Activated gamma-delta T cell treated with Interleukin-2 at 50 U/mL for 16 hours (primary cell): ENCODE measurements at places on chromosomes 2 and 18.

DNA sequence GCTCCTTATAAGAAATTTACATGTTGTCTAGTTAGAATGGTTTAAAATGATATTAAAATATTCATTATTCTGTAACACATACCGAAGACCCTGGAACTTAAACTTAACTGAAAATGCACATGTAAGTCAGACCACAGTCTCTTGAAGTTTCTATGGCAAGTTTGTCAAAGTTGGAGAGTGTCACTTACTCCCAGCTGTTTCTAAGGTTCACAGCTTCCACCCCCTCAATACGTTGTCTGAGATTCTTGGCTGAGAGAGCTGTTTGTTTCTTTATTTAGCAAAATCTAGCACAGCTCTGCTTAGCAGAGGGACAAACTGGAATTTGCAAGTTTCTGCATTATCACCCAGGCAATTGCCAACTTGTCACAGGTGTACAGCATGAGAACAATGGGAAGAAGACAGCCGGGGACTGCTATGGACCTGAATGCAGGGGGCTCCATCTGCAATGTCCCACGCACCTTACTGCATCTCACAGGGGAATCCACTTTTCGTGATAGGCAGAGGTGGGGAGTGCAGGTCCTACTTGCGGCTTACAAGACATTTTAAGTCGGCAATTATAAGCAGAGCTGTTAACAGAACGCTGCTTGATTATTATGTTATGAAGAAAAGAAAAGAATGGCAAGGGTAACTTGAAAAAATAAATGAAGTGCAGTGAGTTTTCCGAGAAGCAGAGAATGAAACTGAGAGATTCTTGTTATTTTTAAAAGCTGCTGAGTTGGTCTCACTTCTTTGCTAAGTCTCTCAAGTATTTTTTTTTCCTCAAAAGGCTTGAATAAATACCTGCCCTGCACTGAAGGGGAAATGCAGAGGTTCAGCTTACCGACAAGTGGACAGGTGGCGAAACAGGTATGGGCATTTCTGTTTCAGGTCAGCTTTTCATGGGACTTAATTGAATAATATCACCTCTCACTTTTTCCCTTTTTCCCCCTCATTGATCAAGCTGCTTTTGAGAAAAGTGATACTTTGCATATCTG lies 1072.1 kb upstream of the FANCL start:
- DNase-seq: no peak

DNA sequence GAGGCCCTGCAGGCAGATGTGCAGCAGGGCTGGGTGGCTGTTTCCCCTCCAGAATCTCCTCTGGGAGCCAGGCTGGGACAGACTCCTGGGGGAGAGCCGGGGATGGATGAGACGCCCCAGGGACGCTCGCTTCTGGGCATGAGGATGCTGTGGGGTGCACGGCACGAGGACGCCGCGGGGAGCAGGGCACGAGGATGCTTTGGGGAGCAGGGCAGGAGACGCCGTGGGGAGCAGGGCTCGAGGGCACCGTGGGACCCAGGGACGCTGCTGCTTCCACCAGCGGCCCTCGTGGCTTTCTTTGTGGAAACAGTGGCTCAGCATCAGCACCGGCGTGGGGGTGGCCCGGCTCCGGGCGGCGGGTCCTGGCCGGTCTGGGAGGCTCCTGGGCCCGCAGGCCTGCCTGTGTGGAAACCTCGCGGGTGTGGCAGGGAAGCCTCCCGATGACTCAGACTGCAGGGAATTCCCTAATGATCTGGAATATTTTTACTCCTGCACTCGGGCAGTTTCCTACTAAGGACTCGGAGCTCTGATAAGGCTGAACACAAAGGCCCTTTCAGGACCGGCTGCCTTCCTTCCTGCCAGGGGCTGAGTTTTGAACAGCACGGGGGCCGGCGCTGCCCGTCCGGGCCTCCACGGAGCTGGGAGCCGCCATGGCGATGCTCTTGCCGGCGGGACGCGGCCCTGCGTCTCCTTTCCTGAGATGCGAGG lies 62.6 kb downstream of the NFATC1 start:
- no peak for DNase-seq

- DNase-seq: no peak
Observed at GRCh38 chr2:226971770-226972169, 135.9 kb downstream of the RHBDD1 start.

DNA sequence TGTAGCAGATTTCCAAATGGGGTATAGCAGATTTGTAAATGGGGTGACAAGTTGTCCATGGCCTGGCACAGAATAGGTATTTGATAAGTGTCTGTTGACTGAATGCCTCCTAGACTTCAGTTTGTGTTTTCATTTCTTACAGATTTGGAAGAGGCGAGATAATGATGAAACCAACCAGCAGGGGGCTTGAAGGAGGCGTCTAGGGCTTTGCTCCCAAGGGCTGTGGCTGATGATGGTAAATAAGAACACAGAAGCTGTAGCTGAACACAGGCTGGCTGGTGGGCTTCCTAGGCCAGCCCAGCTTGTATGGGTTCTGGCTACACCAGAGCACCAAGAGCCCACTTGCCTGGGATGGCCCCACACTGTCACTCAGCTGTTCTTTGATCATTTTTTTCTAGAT lies 19.4 kb downstream of the SFTPB start:
- DNase-seq: no peak

- no peak for DNase-seq
Observed at GRCh38 chr18:44821924-44822323, 141.2 kb downstream of the SETBP1 start.

GRCh38 chr2:40680547-40680946 lies 228.7 kb upstream of the SLC8A1 start:
- DNase-seq: no peak

DNA sequence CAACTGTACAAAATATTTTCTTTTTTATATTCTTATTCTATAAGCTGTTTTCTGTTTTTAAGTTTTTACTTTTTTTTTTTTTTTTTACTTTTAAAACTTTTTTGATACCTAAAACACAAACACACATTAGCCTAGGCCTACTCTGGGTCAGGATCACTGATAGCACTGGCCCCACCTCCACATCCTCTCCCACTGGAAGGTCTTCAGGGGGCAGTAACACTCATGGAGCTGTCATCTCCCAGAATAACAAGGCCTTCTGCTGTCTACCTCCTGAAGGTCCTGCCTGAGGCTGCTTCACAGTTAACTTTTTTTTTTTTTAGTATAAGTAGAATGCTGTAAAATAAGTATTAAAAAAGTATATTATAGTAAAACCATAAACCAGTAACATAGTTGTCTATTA lies 415.1 kb downstream of the PTPRM start:
- no peak for DNase-seq

DNA sequence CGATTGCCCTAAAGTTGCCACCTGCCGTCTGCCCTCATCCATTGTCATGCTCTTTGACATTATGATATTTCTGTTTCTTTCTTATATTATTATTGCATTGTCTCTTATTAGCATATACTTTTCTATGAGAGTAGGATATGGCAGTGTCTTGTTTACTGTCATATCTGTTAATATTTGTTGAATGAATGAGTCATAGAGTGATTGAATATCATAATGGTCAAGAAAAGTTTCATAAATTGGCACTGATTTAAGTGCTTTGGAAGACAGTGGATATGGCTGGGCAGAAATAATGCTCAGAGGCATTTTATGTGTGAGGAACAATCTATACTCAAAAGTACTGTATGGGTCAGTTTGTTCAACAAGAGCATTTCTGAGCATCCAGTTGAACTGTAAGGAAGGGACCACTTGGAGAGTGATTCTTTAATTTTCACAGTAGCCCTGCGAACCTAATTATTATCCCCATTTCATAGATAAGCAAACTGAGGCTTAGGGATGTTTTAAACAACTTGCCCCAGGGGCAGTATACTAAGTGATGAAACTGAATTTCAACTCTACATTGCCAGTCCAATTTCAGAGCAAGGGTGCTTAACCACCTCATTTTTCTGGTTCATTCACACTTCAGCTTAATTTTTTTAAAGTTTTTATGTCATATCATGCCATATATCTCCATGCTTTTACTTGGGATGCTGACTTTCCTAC lies 175.5 kb upstream of the FOSL2 start:
- no peak for DNase-seq

GRCh38 chr2:234366891-234367290 lies 130.0 kb downstream of the ARL4C start:
- no peak for DNase-seq

- DNase-seq: no peak
Observed at GRCh38 chr2:223319601-223320000, 267.6 kb downstream of the KCNE4 start.
